ENCODE measurements at places on chromosomes 2 and 18.

GRCh38 chr2:168685600-168686451, 116.6 kb upstream of the NOSTRIN start:
- no peak for DNase-seq

DNA sequence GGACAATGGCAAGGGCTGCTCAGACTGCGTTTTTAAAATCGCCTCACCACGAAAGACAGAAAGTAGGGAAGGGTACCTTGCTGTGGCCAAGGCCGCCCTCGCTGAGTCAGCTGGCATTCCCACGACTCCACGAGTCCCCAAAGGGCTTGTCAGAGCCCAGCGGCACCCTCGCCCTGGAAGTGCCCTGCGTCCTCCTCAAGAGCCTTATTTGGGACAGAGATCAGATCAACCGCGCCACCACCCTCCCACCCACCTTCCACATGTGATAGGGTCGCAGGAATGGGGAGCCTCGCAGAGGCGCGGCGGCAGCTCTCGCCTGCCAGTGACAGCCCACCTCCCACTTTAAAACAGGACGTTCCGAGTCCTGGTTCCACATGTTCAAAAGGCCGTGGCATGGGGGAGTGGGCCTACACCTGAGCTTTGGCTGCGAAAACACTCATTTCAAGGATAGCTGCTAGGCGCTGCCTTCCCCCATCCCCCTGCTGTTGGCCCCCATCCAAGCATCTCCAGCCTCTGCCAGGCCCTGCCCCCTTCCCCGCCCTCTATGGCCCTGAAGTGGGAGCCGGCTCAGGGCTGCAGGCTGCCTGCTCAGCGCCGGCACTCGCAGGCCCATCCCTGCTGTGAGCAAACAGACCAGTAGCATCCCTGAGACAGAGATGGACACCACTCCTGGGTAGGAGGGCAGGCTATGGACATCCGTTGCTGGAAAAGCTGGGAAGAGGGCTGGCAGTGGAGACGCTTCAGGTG, 38.1 kb upstream of the ARHGEF4 start:
- DNase-seq = no peak

GRCh38 chr18:13934676-13935075, 19.3 kb upstream of the MC2R start:
- no peak for DNase-seq

DNA sequence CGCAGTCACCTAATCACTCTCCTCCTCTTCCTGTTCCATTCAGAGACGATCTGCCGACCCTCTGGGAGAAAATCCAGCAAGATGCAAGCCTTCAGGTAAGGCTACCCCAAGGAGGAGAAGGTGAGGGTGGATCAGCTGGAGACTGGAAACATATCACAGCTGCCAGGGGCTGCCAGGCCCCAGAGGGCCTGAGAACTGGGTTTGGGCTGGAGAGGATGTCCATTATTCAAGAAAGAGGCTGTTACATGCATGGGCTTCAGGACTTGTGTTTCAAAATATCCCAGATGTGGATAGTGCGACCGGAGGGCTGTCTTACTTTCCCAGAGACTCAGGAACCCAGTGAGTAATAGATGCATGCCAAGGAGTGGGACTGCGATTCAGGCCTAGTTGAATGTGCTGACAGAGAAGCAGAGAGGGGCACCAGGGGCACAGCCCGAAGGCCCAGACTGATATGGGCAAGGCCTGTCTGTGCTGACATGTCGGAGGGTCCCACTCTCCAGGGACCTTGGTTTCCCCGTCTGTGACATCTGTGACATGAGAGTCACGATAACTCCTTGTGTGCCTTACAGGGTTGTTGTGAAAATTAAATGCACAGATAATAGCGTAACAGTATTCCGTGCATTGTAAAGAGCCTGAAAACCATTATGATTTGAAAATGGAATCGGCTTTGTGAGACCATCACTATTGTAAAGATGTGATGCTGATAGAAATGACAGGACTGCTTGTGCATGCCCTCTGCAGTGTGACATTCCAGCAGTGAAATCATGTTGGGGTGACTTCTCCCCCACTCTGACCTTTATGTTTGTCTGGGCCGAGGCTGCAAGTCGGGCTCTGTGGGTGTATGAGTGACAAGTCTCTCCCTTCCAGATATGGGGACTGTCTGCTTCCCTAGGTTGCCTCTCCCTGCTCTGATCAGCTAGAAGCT, 510 bp downstream of the IL1RN start:
- DNase-seq = no peak

DNA sequence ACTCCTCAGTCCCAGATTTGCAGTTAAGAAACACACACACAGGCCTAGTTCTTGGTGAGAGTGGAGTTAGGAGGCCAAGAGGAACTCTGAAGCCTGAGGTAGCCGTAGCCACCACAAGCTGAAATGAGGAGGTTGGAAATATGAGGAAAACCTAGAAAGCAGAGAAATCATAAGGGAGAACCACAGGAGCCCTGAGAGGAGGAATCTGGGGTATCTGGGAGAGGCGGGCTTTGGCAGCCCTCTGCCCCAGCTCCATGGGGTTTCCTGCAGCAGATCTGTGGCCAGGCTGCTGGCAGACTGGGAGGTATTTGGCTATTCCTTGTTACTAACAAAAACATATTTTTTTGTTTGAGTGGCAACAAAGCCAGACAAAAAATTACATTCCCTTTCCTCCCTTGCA, 11.0 kb downstream of the SOX11 start:
- no peak for DNase-seq

- no peak for DNase-seq
Observed at GRCh38 chr2:194802589-194802988, 854.4 kb upstream of the SLC39A10 start.

- no peak for DNase-seq
Observed at GRCh38 chr2:3756306-3756705, 52.9 kb downstream of the DCDC2C start.

DNA sequence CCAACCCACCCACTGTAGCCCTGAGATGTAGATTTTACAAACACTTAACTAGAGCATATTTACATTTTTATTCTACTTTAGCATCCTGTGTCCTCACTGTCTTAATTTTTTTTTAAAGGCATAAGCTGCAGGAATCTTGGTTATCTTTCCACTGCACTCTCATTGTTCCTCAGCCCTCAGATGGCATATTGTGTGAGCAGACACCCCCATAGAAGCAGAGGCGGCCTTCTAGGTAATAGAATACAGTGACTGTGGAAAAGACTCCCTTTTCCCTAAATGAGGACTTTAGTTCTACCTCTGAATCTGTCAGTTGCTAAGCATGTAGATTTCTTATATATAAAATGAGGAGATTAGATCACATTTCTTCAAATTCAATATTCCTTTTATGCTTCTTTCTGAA, 543.5 kb upstream of the SPHKAP start:
- DNase-seq = no peak

- DNase-seq = no peak
Observed at GRCh38 chr2:42858140-42859005, 66.0 kb upstream of the HAAO start.

- DNase-seq = no peak
Observed at GRCh38 chr2:7992612-7993602, 688.9 kb upstream of the ID2 start.

- DNase-seq = no peak
Observed at GRCh38 chr2:20400787-20401488, 45.9 kb upstream of the RHOB start.

DNA sequence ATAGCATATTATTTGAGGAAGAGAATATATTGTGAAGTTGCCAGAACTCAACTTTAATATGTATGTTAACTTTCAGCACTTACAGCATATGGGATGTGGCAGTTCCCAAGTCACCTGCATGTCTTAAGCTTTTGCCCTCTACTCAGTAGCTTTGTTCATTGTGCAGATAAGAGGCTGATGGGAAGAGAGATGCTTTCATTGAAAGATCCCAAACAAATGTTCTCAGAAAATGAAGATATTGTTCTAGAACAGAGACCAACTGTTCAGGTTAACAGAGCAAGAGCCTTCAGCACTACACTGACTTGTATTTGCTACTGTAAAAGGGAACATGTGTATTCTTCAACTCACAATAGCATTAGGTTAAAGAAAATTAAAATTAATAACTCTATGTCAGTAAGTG, 28.1 kb downstream of the GAREM1 start:
- DNase-seq = no peak

- peak; percentile 17 for DNase-seq
Observed at GRCh38 chr2:181411105-181411849, 45.9 kb upstream of the ITGA4 start.
